Activated CD4-positive, alpha-beta T cell treated with anti-CD3 and anti-CD28 coated beads for 36 hours (primary cell): ENCODE measurements at places on chromosomes 6 and 20.

DNA sequence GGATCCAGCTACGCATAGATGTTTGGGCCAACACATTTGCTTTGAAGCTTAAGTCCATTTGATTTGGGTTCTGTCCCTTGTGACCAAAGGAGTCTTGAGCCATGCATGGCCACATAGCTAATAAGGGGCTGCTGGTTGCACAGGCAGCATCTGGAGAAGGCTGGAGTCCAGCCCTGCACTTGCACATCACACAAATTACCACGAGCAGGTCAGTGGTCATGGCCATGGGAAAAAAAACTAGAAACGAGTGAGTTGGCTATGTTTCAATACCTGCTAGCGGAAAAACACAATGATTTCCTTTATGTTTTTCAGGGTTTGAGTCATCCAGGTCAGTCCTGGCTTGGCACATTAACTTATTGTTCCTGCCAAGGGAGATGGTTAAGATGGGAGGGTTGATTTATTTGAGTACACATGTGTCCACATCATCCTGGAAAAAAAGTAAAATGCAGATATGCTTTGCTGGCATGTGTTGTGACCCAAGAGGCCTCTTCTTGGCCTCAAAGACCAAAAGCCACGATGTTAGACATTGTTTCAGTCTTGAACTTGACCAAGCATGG, 5.6 kb upstream of the STX16 start:
- H3K36me3 ChIP-seq, result no peaks in the 10 kb centered on the region
- peaks cover 2% of the 10 kb centered on the region for H3K4me1 ChIP-seq
- no peak for DNase-seq
- H3K27me3 ChIP-seq, result no peaks in the 10 kb centered on the region
- no peak overlapping the region for H3K4me3 ChIP-seq

DNA sequence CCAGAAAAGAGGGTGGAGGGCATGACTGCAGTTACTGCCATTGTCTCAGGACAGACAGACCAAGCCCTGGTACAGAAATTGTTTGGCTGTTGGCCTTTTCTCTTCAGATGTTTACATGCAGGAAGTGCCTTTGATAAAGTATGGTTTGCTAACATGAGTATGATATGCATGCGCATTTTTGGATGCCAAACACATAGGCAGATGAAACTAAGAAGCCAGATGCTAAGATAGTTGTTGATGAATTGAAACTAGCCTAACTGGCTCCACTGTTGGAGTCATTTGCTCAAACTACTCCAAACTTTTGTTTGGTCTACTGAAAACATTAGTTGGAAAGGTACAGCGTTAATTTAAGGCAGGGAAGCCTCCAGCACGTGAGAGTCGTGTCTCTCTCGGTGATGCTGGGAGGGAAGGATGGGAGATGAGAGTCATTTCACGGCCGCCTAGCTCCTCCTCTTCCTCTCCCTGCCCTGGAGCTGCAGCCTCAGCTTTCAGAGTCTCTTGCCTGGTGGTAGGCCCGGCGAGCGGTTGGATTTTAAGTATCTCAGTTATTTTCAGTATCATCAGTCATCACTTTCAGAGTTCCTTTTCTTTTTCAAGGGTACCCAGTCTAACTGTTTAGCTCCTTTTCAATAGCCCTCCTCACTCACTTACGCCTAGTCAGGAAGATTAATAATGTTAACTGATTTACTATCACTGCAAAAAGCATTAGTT, 29.7 kb downstream of the RREB1 start:
- peaks cover 2% of the 10 kb centered on the region for H3K36me3 ChIP-seq
- H3K4me3 ChIP-seq, result peak overlapping the region; percentile 62
- peaks cover 80% of the 10 kb centered on the region for H3K4me1 ChIP-seq
- H3K27me3 ChIP-seq, result no peaks in the 10 kb centered on the region
- peak; percentile 85 for DNase-seq
- peak overlapping the region; percentile 97 for H3K27ac ChIP-seq

- no peak overlapping the region for H3K4me3 ChIP-seq
- DNase-seq, result no peak
- peaks cover 30% of the 10 kb centered on the region for H3K27me3 ChIP-seq
- no peaks in the 10 kb centered on the region for H3K36me3 ChIP-seq
- H3K4me1 ChIP-seq, result peaks cover 13% of the 10 kb centered on the region
- H3K27ac ChIP-seq, result no peak overlapping the region
Observed at GRCh38 chr20:8133851-8134451, 1.9 kb downstream of the PLCB1 start.

DNA sequence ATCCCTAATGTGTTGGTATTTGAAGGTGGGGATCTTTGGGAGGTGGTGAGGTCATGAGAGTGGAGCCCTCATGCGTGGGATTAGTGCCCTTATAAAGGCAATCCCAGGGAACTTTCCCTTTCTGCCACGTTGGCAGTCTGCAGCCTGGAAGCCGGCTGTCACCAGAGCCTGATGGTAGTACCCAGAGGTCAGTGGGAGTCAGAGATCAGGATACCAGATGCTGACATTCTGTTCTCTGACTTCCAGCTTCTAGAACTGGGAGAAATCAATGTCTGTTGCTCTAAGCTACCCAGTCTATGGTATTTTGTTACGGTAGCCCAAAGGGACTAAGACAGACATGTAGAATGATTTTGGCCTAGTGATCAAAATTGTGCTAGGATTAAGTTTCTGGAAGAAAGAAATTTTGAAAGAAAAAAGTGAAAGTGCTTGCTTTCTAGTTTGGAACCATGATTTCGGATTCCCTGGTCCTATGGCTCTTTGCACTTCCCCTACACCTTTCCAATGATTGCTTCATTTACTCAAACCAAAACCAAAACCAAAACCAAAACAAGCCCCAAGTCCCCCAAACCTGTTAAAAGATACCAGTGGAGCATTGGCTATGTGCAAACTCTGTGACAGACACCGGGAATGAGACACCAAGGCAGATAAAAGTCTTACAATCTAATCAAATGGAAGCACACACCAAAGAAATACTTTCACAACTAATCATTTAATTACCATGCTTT, 173.7 kb upstream of the ZNF217 start:
- no peaks in the 10 kb centered on the region for H3K27me3 ChIP-seq
- no peaks in the 10 kb centered on the region for H3K36me3 ChIP-seq
- DNase-seq, result no peak
- peaks cover 4% of the 10 kb centered on the region for H3K4me1 ChIP-seq

DNA sequence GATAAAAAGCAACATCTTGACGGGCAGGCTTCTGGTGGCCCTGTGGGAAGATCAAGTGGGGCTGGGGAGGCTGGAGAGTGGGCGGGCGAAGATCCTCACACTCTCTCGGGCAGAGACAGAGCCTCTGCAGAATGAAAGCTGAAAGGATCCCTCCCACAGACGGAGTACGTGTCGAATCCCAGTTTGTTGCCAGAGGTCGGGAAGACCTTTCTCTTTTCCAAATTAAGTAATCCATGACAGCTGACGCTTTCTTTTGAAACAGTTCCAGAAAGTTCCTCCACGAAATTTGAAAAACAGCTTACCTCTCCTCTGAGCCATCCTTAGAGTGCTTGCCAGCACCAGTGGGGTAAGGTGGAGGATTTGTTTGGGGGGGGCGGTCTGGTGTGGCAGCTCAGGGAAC, 155.6 kb upstream of the SMLR1 start:
- no peaks in the 10 kb centered on the region for H3K36me3 ChIP-seq
- DNase-seq, result no peak
- H3K4me3 ChIP-seq, result no peak overlapping the region
- no peaks in the 10 kb centered on the region for H3K27me3 ChIP-seq
- no peak overlapping the region for H3K27ac ChIP-seq
